Liver (tissue), 10 donors: ENCODE measurements at places on chromosomes 5 and 9. TPM values are rescaled to one million over a fixed set of nuclear protein-coding genes. Genes with fewer than 3 reads are reported as not detected.

The PPP1R26 gene
- total RNA-seq: 9.5 TPM

The PCDHGA3 gene
- total RNA-seq: 0.59 TPM

The SVEP1 gene
- 2.2 TPM for total RNA-seq

The ADGRD2 gene
- not detected for total RNA-seq

The NCS1 gene
- total RNA-seq: 2.5 TPM

The STPG3 gene
- total RNA-seq: not detected

The FCN1 gene
- total RNA-seq: 15.0 TPM

The NR2F1-AS1 gene
- total RNA-seq: 2.3 TPM

The PCDHA7 gene
- not detected for total RNA-seq

The KLHL3 gene
- total RNA-seq: 8.8 TPM

The KIF24 gene
- total RNA-seq: 4.1 TPM

The PNPLA7 gene
- 0.75 TPM for total RNA-seq

The SPACA9 gene
- total RNA-seq: 0.84 TPM

The SLC4A9 gene
- not detected for total RNA-seq

The NMUR2 gene
- not detected for total RNA-seq

The LCN9 gene
- not detected for total RNA-seq

The SH2D3C gene
- 4.8 TPM for total RNA-seq

The CMBL gene
- total RNA-seq: 6.8 TPM

The CCDC192 gene
- not detected for total RNA-seq

The PCDHB6 gene
- total RNA-seq: 0.05 TPM

The NDUFS6 gene
- total RNA-seq: 18.7 TPM

The LMX1B gene
- not detected for total RNA-seq

The PCDHA3 gene
- total RNA-seq: 0.05 TPM

The ZNF608 gene
- total RNA-seq: 7.6 TPM

The EQTN gene
- total RNA-seq: 0.14 TPM

The PCDHGB4 gene
- 2.8 TPM for total RNA-seq

The DNAH5 gene
- 0.19 TPM for total RNA-seq

The TMEM174 gene
- total RNA-seq: not detected

The BRD9 gene
- 17.7 TPM for total RNA-seq

The PPP3R2 gene
- not detected for total RNA-seq

The CCL27 gene
- not detected for total RNA-seq

The GABRA1 gene
- not detected for total RNA-seq

The CLIC3 gene
- total RNA-seq: 0.42 TPM

The PDZD2 gene
- total RNA-seq: 0.67 TPM

The ENHO gene
- 0.67 TPM for total RNA-seq

The CCL21 gene
- total RNA-seq: 2.2 TPM

The MEF2C gene
- 9.5 TPM for total RNA-seq

The GPR151 gene
- not detected for total RNA-seq

The FCN2 gene
- 124 TPM for total RNA-seq

The VCAN gene
- total RNA-seq: 15.6 TPM

The PCDHGC3 gene
- 3.7 TPM for total RNA-seq

The LHX6 gene
- 0.05 TPM for total RNA-seq

The CXXC5 gene
- total RNA-seq: 59.1 TPM

The MARVELD2 gene
- total RNA-seq: 13.1 TPM

The FOXD4L3 gene
- total RNA-seq: 0.08 TPM

The CARTPT gene
- total RNA-seq: not detected

The SLC6A18 gene
- total RNA-seq: not detected

The SPINK14 gene
- not detected for total RNA-seq

The LCN15 gene
- not detected for total RNA-seq

The AGXT2 gene
- total RNA-seq: 67.9 TPM

The SCGB3A2 gene
- total RNA-seq: not detected

The SLC25A2 gene
- 0.42 TPM for total RNA-seq
